ENCODE measurements at places on chromosomes 6 and 20. TPM values are rescaled to one million over a fixed set of nuclear protein-coding genes. Genes with fewer than 3 reads are reported as not detected.

RSPO3 gene
- polyA plus RNA-seq = 12.7 TPM

AKIRIN2 gene
- 39.5 TPM for polyA plus RNA-seq

DOK5 gene
- 27.1 TPM for polyA plus RNA-seq

KIAA1755 gene
- 7.0 TPM for polyA plus RNA-seq

VSX1 gene
- polyA plus RNA-seq = not detected

RPS21 gene
- 1,182 TPM for polyA plus RNA-seq

SIRPA gene
- 41.6 TPM for polyA plus RNA-seq

BAG2 gene
- 8.8 TPM for polyA plus RNA-seq

KCNK15 gene
- polyA plus RNA-seq = 0.40 TPM

LRRN4 gene
- polyA plus RNA-seq = 0.23 TPM

DNMT3B gene
- polyA plus RNA-seq = 5.0 TPM

MCHR2 gene
- not detected for polyA plus RNA-seq

HSP90AB1 gene
- 976 TPM for polyA plus RNA-seq

E2F1 gene
- 10.2 TPM for polyA plus RNA-seq

HECA gene
- 18.2 TPM for polyA plus RNA-seq

C2 gene
- 11.1 TPM for polyA plus RNA-seq

DSP gene
- 5.7 TPM for polyA plus RNA-seq

SLC22A23 gene
- 3.5 TPM for polyA plus RNA-seq

NRSN1 gene
- not detected for polyA plus RNA-seq

Data from hindlimb muscle (tissue), 1 donor.